Type B pancreatic cell (in vitro differentiated cells): ENCODE measurements at places on chromosomes 16 and 17. TPM values are rescaled to one million over a fixed set of nuclear protein-coding genes. Genes with fewer than 3 reads are reported as not detected.

DNA sequence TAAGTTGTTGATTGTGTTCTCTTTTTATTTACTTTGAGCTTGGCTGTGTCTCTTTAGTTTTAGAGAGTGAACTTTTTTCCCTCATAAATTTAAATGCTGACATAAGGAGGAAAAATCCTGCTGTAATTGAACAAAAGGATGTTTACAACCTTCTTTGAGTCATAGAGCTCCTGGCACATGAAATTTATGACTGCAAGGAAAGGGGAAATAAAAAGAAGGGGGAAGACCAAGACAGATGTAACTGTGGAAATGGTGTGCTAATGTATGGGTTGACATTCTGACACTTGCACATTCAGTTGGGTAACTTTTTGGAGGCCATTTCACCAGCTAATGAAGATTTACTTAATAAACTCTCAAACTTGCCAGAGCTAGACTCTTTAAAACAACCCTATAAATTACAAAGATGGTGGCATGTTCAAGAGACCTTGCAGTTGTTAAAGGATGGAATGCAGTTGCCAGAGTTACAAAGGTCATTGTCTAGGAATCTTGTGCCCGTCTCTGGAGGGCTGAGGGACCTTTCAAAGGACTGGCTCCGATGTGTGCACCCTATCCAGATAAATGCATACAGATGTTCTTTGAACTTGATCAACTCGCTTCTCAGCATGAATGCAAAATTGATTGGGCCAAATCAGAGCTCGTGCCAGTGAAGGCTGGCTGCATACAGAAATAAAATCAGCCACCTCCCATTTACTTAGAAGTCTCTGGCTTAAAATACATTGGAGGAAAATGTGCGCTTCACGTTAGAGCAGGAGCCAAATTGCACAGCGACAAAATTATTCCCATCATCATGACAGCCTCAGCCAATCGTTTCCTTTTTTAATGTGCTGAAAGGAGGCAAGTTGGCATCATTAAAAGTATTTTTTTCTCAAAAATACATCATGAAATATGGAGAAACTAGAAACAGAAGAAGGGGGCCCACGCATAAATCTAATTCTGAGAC lies 289.0 kb upstream of the XYLT1 start:
- H3K4me1 ChIP-seq = peaks cover 43% of the 10 kb centered on the region
- DNase-seq = no peak
- no peaks in the 10 kb centered on the region for H3K36me3 ChIP-seq
- H3K27me3 ChIP-seq = peaks cover 16% of the 10 kb centered on the region
- H3K27ac ChIP-seq = no peak overlapping the region

DNA sequence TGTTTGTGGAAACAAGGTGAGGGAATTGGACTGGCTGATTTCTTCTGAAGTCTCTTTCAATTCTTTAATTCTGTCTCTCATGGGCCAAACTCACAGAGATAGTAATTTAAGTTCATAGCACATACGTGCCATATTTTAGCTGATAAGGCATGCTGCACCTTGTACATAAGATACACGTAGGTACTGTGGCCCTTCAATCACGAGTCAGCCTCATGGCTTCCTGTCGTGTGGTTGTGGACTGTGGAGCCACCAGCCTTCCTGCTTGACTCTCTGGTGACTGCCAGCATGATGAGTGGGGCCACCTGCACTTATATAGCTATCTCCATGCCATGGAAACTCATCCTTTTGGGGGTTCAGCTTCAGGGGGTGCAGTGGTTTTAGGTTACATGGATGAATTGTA lies 25.1 kb downstream of the KSR1 start:
- DNase-seq = no peak
- no peak overlapping the region for H3K4me3 ChIP-seq
- peaks cover 15% of the 10 kb centered on the region for H3K4me1 ChIP-seq

FBXO39 gene
- total RNA-seq = 0.26 TPM in 1 of 2 replicates, not detected in the other

HCRT gene
- not detected in 2 replicates for total RNA-seq

DNA sequence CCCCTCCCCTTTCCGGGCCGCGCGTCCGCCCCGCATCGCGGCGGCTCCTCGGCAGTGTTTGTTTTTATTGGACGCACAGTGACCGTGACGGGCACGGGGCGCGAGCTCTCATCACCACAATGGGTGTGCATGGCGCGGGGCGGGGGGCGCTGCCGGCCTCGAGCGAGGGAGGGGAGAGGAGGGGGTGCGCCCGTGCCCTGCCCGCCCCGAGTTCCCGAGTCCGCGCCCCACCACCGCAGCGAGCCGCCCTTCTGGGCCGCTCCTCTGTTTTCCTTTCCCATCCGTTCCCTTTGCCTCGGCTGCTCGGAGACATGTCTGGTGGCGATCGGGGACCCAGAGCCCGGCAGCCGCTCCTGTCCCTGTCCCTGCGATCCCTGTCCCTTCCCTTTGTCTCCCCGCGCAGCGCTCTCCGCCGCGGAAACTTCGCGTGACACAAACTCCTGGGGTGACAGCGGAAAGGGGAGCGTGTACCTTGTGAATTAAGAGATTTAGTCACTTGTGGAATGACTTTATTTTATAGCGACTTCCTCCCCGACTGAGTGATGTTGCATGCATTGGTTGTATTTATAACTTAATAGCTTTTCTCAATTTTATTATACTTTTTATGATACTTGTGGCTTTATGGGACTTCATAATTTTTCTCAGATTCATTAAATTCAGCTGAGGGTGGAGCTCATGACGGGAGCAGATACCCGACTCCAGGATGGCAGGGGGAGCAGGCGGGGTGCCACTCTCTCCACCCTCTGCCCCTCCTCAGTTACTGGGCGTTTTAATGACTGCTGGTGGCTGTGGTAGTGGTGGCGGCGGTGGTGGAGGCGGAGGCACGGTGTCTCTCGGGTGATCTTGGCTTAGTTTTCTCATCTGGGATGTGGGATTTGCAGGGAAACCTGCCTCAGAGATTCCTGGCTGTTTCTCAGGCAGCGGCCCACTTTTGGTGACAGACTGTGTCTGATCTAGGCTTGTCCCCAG lies 40.8 kb downstream of the MRM1 start:
- no peaks in the 10 kb centered on the region for H3K36me3 ChIP-seq
- no peak for DNase-seq
- peaks cover 99% of the 10 kb centered on the region for H3K27me3 ChIP-seq
